Trophoblast cell (in vitro differentiated cells and primary cell): ENCODE measurements at places on chromosomes 2 and 18.

- no peak for DNase-seq
These were observed 8.0 kb upstream of the PDIA6 start for GRCh38 chr2:10820562-10820961.

- DNase-seq = no peak
These were observed 26.6 kb upstream of the PLB1 start for GRCh38 chr2:28469304-28469703.

- DNase-seq = no peak
These were observed 197.3 kb downstream of the PTPRM start for GRCh38 chr18:7764405-7764804.

DNA sequence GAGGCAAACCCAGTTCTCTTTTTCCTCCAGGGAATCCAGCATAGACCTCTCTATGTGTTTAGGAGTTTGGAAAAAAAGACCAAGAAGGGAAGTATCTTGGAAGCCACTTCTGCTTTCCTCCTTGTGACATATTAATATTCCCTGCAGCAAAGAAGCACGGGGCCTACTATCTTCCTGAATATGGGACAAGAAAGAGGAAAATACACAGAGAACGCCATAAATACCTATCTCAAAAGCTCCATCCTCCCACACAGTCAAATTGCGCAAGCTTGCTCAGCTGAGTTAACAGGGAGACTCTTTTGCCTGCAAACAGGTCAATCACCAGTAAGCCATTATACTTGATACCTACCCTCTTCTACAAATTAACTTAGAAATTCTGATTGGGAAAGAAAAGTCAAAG is 16.7 kb upstream of the RAPH1 start:
- peak; percentile 54 for DNase-seq

DNA sequence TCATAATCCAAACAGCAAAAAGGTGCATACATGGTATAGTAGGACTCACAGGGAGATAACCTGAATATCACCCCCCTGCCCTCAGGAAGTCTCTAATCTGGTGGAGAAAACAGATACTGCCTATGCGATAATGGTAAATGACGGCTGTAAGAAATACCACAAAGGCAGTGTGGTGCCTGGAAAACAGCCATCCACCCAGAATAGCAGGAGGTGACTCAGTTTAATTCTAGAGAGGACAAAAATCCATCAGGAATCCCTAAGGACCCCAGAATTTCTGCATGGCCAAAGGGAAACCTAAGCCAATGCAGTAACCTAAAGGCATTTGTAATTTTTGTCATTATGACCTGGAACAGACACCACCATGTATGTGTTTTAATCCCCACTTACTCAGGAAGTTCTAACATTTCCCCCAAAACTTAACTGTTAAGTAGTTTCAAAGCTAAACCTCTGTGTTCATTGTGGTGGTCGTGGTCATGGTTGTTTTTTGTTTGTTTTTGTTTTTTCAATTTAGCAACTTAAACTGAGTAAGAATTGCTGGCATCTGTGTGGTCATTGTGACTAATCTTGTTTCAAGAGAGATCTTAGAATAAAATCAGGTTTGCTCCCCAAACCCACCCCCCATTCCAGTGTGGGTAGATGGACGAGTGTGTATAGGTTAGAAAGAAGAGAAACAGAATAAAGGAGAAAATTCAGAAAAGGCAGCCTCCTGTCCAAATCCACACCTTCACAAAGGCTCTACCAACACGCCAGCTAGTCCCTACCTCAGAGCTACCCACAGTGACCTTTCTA is 121.5 kb upstream of the CDCA7 start:
- no peak for DNase-seq

DNA sequence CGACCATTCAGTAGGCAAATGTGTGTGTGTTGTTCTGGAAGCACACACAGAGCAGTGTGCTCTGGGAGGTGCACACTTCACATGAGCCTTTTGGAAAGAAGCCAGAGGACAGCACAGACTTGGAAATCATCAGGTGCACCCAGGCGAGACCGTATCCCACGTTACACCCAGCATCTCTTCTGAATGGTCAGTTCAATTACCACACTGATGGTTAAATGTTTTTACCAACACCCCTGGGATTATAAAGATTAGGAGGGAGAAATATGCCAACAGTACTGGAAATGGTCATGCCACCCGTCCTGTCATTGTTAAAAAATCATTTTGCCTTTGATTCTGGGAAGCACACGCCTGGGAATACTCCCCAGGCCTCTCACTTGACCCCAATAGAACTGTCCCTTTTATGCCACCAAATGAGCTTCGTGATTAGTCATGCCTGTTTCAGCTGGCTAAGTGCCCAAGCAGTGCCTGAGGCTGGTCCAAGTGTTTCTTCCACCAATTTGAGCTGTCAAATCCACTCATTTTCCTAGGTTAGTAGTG is 183.7 kb downstream of the NRP2 start:
- no peak for DNase-seq

DNA sequence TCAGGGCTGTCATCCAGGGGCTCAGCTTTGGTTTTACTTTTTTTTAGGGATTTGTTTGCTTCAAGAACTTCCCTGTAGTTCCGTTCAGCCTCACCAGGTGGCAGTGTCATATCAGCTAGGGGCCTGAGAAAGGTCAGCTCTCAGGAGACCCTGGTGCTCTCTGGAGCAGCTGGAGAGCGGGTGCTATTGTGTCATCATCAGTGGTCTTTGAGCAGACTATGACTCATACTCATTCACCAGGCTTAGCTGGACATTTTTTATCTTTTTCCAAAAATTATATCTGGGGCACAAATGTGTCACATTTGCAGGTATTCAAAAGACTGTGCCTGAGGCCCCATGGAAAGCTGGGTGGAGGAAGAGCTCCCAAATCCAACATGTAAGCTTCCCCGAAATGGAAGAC is 24.4 kb downstream of the ZNF892 start:
- peak; percentile 87 for DNase-seq

- no peak for DNase-seq
These were observed 19.3 kb upstream of the FZD7 start for GRCh38 chr2:202014318-202014717.

DNA sequence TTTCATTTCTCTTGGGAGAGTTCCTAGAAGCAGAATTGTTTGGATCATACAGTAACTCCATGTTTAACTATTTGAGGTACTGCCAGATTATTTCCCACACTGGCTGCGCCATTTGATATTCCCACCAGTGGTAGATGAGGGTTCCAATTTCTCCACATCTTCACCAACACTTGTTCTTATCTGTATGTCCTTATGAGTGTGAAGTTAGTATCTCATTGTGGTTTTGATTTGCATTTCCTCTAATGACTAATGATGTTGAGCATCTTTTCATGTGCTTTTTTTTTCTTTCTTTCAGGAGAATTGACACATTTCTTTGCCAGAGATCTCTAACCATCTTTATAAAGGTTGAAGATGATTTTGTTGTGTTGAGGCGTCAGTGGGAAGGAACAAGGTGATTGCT is 4.1 kb upstream of the MGAT5 start:
- no peak for DNase-seq

DNA sequence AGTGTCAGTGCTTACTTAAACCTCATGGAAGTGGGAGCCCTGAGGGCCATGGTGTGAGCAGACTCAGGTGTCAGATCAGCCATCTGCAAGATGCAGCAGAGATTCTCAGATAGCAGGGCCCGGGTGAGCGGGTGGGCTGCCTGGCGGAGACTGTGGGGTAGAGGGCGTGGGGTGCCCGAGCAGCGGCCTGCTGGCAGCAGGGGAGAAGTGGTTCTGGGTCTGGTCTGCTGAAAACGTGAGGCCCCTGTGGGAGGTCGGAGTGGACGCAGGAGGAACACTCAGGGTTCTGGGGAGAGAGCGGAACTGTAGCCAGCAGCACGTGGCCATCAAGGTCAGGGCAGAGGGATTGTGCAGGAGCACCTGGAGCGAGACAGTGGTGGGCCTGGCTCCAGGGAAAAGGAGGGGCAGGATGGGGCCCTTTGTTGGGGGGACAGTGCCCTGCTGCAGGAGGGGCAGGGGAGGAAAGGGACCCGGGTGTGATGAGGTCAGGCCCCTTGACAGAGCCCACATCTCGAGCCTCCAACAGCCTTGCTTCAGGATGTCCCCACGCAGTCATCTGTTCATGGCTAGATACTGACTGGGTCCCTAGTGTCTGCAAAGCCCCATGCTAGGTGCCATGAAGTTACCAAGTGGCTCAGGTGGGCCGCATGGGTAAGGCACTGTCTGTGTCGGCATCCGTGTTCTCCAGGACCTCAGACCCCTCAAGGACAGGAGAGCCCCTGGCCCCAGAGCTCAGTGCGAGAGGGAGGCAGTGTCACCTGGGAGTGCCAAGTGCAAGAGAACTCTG is 2.7 kb upstream of the ESPNL start:
- no peak for DNase-seq

GRCh38 chr2:170477630-170478029 is 237.5 kb upstream of the SP5 start:
- DNase-seq = peak; percentile 56
